ENCODE measurements at places on chromosomes 12 and 14.

DNA sequence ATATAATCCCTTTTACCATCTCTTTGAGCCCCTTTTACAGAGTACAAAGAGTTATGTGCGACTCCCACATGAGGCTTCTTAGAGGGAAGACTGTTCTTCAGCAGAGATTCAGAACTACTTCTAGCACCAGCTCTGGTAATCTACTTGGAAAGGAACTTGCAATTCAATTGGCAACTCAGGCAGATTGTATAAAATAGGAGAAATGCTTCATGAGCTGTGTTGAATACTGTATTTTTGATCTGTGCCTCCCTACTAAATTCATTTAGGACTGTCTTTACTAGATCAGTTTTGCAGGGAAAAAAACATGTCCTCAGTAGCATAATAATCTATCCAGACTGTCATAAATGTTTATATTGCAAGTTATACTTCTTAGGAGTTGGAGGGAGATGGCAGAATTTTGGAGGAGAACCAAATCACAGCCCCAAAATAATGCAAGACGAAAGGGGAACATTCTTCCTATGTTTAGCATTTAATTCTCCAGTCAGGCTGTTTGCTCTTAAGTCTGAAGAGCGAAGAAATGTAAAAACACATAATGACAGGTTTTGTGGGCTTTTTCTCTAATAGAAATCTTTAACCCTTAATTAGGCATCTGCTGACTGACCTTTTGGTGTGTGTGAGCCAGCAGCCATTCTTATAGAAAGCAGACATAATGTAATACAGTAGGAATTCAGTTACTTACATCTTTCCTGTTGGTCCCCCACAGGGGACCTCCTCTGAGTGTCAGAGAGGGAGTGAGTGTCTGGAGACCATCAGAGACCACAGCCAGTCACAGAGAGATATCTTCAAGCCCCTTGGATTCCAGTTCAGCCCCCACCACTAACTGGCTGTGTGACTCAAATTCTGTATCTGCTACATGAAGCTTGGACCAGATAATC, 3.9 kb downstream of the ANO4 start:
- no peak for DNase-seq

- no peak for DNase-seq
Observed at GRCh38 chr14:63692310-63693020, 35.4 kb downstream of the SGPP1 start.

DNA sequence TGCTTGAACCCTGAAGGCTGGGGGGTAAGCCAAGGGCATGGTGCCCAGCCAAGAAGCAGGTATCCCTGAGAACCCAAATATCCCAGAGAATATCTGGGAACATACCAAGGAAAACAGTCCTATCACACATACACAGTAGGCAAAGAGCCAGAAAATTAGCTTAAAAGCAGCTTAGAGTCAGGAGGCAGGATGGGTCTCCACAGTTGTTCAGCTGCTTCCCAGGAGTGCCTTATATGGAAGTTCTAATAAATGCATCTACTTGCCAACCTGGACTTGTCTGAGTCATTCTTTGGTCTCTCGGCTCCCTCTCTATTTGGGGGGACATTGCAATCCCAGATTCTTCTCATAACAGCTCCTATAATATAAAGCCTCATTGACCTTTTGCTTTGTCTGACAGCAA, 9.0 kb upstream of the GPR135 start:
- DNase-seq, result no peak

DNA sequence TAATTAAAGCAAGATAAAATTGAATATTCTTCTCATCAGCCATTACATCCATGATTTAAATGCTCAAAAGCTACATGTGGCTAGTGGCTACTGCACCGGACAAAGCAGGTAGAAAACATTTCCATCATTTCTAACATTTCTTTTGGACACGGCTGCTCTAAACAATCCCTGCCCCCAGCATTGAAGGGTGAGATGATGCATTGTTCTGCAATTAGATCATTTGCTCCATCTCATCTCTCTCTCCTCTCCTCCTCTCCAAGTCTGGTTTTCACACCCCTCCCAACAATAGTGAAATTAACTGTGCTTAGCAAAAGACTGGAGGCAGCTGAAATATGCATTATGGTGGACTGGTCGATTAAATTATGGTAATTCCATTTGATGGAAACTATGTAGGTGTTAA, 288.5 kb downstream of the KSR2 start:
- DNase-seq, result no peak

DNA sequence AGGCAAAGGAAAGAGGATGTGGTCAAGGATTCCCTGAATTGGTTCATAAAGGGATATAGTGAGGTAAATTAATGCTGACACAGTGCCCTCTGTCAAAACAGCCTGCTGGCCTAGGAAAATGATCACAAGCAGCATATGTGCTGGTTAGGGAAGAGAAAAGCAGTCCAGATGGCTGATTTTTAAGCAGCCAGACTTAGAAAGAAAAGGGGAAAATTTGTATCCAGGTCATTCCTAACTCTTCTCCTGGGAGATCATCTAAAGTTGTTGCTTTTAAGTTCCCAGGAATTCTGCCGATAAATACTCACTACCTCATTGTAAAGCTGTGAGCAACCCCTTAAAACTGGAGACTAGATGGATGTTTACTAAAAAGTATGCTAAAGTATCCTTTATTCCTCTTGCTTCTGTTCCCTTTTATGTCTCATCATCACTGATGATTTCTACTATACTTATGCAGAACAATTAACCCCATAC, 46.4 kb upstream of the CNOT2 start:
- DNase-seq, result no peak

- DNase-seq, result no peak
Observed at GRCh38 chr14:97077687-97078086, 280.5 kb downstream of the VRK1 start.

GRCh38 chr12:14454098-14454907, 88.8 kb downstream of the ATF7IP start:
- DNase-seq, result no peak
